ENCODE measurements at places on chromosomes 5 and 9.

DNA sequence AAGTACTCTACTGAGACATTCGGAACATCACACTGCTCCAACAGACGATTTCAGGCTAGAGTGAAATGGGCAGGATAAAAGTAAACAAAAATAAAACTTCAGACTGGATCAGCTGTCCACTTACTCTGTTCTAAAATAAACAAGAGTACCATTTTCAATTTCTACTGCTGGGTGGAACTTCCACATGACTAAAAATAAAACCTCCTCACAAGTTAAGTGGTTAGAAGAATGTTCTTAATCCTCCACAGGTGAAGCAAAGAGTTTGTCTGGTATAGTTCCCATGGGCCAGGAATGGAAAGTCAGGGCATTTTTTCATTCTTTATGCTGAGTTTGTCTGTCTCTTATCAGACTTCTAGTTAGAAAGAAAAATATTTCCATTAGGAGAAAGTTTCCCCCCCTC lies 15.7 kb downstream of the NUDT12 start:
- DNase-seq: no peak

- no peak for DNase-seq
Measured at GRCh38 chr9:131656356-131657036, 83.4 kb downstream of the RAPGEF1 start.

DNA sequence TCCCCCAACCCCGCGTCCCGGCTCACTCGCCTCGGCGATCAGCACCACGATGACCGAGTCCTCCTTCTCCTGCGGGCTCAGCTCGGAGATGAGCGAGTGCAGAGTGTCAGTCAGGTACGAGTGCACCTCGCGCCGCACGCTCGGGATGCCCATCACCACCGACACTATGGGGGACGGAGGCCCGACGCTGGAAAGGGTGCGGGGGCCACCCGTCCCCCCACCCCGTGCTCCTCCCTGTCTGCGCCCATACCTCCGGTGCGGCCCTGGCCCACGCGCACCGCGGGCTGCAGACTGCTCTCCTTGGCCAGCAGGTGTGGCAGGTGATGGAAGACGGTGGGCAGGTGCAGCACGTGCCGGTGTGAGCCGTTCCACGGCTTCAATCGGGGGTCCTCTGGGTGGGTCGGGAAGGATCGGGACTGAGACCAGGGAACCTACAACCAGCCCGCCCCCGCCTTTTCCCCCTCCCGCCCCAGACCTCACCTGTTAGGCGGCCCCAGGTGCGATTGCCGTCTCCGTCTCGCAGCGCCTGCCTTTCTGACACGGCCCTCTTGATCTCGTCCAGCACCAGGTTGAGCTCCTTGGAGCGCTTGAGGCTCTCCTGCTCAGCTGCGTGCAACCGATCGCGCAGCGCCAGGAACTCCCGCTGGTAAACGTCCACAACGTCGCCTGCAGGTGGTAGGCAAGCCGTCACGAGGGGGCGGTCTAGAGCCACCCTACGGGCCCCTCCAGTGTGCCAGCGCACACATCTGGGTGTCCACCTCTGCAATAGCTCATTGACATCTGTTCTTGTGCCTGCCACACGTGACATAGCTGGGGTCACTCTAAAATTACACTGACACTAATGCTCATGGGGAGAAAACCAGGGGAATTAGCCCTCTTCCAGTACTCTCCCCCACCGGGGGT lies 5.1 kb downstream of the MGAT4B start:
- DNase-seq: peak; percentile 70

- DNase-seq: no peak
Measured at GRCh38 chr5:133149345-133149744, 97.5 kb downstream of the HSPA4 start.

- DNase-seq: peak; percentile 33
Measured at GRCh38 chr5:172479034-172479783, 24.9 kb upstream of the SH3PXD2B start.

DNA sequence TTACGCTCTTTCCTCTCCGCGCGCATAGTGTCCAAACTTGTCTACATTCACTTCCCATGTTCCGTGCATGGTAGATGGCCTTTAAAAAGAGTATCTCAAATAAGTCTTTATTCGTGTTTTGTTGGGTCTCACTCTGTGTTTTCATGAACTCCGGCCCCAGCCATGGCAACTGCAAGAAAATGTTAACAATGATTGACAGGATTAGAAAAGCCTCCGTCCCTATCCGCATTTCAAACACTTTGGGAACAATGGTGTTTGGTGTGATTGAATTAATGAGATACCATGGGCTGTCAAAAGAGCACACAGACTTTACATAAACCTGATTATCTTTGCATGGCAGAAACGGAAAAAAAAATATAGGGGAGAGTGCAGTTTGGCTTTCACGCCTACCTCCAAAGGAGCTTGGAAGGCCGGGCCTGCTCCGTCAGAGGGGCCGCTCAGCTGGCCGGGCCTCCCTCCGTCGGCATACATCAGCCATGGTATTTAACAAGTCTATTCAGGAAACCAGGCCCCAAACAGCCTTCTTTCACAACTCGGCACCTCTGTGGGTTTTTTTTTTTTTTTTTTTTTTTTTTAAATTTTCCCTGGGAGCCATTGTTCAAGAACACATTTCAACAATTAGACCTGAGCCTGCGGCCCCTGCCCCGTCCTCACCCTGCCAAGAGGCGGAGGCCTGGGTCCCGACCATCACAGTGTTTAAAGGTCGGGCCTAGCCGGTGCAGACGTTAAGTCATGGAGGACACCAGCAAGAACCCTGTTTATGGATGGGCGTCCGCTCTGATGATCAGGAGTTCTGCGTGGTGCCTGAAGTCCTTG lies 323.8 kb upstream of the IRX4 start:
- no peak for DNase-seq

GRCh38 chr9:35619800-35620158 lies 1.6 kb upstream of the CD72 start:
- DNase-seq: no peak

- no peak for DNase-seq
Measured at GRCh38 chr5:134851307-134851923, 5.6 kb downstream of the C5orf24 start.

DNA sequence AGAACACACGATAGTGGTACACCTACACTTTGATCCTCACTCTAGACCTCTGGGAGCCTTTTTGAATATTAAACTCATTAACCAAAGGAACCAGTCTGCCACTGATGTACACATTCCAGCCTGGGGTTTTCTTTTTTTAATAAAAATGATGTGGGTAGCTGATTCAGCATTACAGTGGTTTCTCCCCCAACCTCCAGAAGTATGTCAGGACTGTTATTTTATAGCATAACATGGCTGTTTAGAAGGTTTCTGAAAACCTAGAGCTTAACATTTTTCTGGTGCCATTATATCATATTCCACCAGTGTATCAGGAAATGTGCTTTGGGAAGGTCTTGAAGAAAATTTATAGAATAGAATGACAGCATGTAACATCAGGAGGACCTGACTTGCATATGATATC lies 540.9 kb upstream of the WWC1 start:
- no peak for DNase-seq

GRCh38 chr5:145178641-145179523 lies 656.3 kb downstream of the PRELID2 start:
- DNase-seq: no peak

- DNase-seq: no peak
Measured at GRCh38 chr9:22052376-22052945, 43.4 kb upstream of the CDKN2B start.

DNA sequence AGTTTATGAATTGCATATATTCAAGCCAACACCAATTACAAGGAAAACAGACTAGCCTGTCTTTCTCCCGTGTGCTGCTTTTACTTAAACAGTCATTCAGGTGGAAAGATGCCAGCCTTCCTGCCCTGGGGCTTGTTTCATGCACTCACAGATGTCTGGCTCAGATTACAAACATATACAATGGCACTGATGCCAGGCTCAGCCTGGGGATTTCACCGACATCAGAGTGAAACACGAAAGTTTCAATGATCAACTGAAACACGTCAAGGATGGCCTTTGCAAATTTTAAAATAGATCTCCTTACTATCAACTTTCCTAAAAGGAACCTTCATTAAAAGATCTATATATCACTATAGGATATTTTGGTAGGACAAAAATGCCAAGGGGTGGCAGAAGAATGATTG lies 1576.5 kb downstream of the EFNA5 start:
- no peak for DNase-seq

DNA sequence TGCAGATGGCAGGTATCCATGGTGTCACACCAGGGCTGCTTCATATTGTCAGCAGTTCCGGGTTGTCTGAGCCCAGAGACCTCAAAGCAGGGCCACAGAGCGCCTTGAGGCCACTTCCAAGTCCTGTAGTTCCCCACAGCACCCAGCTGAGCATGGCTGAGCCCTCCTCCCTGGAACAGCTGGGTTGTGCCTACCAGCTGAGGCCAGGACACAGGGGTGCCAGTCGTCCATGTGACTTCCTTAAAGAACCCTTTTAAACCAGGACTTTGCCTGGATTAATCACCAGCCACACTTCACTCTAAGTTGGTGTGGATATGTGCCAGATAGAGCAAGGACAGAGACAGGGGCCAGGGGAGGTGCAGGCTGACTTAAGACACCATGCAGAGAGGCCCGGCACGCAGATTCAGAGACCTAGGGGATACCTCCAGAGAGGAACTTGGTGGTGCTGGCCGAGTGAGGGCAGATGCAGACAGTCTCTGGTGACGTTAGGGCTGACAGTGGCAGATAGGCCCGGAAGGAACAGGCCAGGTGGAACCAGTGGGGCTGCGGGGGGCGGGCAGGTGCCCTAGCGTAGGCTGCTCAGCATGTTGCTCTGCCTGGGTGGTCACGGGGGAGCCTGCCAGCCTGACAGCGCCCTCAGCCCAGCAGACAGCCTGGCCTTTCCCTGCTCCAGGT lies 142.7 kb downstream of the CACNA1B start:
- DNase-seq: no peak

DNA sequence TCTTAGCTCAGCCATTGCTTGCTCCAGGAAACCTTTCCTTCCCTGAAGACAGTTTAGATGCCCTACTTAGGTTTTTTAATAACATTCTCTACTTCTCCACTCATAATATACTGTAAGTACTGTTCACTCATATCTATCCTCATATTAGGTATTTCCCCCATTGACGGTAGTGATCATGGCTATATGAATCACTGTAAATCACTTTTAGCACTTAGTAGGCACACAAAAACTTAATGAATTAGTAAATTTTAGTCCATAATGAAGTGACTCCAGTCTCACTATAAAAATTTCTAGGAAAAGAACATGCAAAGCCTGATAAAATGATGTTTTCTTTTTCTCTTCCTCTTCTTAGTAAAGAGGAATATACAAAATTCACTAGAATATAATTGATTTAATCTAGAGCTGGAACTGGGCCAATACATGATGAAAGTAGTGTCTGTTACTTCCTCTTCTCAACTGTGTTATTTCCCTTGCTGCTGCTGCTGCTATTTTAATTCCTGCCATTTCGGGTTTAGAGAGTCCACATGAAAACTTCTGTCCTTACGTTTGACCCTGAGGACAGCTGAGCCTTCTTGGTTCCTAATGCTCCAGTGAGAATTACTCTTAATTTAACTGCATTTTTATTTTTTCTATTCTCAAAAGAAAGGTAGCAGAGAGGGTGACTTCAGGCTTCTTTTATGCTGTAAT lies 73.5 kb downstream of the LNPEP start:
- DNase-seq: no peak

DNA sequence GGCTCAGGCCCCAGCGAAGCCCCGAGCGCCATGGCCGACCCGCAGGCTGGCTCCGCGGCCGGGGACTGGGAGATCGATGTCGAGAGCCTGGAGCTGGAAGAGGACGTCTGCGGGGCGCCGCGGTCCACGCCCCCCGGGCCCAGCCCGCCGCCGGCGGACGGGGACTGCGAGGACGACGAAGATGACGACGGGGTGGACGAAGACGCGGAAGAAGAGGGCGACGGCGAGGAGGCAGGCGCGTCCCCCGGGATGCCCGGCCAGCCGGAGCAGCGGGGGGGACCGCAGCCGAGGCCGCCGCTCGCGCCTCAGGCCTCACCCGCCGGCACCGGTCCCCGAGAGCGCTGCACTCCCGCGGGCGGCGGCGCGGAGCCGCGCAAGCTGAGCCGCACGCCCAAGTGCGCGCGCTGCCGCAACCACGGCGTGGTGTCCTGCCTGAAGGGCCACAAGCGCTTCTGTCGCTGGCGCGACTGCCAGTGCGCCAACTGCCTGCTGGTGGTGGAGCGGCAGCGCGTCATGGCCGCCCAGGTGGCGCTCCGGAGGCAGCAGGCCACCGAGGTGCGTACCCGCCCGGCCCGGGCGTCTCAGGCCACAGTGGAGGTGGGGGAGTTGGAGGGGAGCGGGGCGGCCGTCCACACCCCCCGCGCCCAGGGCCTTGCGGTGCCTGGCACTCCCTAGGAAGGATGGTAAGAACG lies 1.6 kb downstream of the DMRT2 start:
- no peak for DNase-seq

DNA sequence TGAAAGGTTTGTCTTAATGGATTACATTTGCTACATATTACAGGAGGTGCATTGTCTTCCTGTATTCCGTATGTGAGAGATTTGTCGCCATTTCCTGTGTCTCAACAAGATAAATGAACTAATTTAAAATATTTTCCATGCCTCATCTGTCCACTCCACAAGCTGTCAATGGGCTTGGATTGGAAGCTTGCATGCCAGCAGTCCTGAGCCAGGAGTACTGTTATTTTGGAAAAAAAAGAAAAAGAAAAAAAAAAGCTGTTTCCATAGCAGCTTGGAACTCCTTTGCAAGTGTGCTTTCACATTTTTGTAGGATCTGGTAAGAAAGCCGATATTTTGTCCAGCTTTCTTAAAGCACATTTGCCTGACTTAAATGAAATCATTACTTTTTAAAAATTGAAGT lies 330.8 kb downstream of the KDM4C start:
- DNase-seq: no peak

DNA sequence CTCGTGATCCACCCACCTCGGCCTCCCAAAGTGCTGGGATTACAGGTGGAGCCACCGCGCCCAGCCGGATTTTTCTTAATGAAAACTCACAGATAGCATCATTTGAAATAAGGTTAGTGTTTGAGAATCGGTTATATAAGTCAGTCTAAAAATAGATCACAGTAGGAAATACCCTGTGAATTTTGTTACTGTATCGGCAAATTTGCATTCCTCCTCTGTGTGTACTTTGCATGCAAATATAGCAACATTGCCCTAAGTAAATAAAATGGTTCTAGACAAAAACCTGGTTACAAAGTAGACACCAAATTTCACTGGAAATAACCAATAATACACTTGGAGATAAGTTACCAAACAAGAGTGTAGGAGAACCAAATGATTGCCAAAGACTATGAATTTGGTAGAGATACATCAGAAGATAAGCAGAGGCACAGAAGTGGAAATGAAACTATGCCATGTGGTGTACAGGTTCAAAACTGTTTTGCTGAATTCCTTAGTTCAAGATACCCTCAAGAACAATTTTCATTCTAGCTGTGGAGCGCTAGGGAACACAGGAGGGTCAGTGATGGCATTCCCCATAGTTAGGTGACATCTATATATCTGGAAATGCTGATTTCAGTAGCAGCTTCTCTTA lies 58.1 kb downstream of the ICE1 start:
- no peak for DNase-seq

GRCh38 chr5:173829826-173830225 lies 58.3 kb upstream of the CPEB4 start:
- DNase-seq: no peak

- DNase-seq: no peak
Measured at GRCh38 chr9:100084128-100084453, 14.7 kb downstream of the ERP44 start.

- no peak for DNase-seq
Measured at GRCh38 chr5:31124026-31124425, 69.5 kb upstream of the CDH6 start.

All from effector CD8-positive, alpha-beta T cell (primary cell).